ENCODE measurements at places on chromosomes 2 and 18.

GRCh38 chr2:43455731-43456642, 139.9 kb downstream of the THADA start:
- DNase-seq = no peak

DNA sequence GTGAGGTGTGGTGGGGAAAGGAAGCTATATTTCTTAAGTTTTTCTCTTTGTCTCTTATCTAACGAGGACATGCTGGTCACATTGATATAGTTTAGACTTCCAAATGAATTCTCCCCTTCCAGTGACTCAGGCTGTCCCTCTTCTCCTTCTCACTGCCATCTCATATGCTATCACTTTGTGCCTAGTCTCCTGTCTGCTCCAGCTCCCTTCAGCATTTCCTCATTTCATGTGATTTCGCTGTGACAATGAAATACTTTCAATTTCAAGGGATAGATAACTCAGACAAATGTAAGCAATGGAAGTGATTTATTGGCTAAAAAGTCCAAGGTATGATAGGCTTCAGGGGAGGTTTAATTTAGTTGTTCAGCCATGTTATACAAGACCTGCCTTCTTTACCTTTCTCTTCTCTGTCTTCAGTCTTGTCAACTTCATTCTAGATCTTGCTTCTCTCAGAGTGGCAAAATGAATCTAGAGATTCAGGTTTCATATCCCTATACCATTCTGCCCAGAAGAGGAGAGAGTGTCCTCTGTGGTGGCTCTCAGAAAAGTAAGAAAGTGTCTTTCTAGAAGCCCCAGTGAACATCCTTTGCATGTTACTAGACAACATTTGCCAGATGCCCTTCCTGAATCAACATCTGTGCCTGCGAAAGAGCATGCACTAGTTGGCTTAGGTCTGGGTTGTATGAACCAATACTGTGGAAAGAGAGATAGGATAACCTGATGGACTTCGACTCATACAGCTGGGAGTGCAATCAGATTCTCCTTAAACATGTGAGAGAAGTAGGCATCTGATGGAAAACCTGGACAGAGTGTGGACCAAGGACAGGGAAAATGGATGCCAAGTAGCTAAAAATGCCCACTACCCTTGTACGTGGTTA, 29.9 kb upstream of the GPR155 start:
- DNase-seq = no peak

- DNase-seq = no peak
These were observed 213.4 kb downstream of the CDCA7 start for GRCh38 chr2:173568054-173568453.

- no peak for DNase-seq
These were observed 35.4 kb upstream of the AGFG1 start for GRCh38 chr2:227436436-227437174.

GRCh38 chr18:39611381-39612100, 2045.9 kb upstream of the CELF4 start:
- no peak for DNase-seq

- DNase-seq = no peak
These were observed 128.4 kb downstream of the RNF152 start for GRCh38 chr18:61764381-61764780.

- no peak for DNase-seq
These were observed 139.6 kb downstream of the MYO1B start for GRCh38 chr2:191384829-191385228.

DNA sequence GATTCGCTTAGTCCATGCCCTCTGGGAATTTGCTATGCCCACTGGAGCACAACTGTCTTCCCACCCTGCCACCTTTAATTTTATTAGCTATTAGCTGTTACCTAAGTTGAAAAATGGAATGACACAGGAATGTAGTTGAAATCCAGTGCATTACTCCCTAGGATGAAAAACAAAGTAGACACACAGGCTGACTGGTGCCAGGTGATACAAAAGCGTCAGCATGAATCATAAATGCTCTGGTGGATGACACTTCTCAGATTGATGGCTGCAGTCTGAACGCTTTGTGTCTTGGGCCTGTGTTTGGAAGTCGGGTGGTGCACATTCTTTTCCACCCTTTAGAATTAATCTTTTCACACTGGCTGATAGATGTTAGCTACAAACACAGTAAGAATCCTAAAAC, 802.0 kb downstream of the DCC start:
- DNase-seq = no peak

DNA sequence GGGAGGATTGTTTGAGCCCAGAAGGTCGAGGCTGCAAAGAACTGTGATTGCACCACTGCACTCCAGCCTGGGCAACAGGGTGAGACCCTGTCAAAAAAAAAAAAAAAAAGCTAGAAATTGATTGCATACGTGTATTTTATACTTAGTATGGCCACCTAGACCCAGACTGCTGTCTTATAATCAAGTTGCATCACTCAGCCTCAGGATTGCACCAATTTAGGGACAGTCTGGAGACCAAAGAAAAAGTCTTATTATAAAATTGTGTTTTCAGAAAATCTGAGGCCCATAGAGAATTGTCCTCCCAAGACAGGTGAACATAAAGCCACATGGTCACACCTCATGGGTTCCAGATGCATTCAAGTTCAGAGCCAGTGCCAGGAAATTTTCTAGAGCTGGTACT, 17.1 kb upstream of the PLEKHM3 start:
- DNase-seq = no peak

GRCh38 chr2:9074930-9075329, 71.4 kb upstream of the MBOAT2 start:
- DNase-seq = no peak

DNA sequence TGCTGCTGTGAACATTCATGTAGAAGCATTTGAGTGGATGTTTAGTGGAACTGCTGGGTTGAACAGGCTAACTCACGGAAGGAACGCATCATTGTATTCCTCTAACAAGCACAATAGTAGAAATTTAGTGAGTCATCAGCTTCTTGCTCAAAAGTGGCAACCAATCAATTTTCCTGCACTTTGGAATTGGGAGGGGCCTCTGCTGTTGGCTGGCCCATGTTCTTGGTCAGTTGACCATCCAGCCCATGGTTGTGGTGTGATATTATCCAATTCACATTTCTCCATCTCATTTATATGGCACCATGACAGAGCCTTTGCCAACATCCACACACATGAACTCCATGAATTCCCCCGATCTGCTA, 95.0 kb downstream of the TNFRSF11A start:
- DNase-seq = no peak

- no peak for DNase-seq
These were observed 6.7 kb upstream of the PNO1 start for GRCh38 chr2:68151037-68151436.

DNA sequence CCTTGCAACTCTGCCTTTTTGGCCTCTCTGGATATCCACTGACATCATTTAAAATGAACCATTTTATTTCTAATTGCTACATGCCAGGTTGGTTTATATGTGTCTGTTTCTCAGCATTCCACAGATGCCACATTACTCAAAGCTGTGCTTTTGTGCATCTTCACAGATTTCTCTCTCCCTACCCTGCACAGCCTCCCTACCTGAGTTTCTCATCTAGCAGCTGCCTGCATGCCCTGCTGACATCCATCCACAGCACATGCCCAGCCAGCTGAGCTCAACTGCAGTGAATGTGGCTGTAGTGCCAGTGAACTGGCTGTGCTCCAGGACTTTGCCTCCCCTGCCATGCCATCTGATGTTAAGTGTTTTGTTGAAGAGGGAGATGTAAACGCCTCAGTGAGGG, 44.5 kb downstream of the PKP4 start:
- DNase-seq = no peak

- DNase-seq = no peak
These were observed 79.1 kb upstream of the SEC11C start for GRCh38 chr18:59060551-59060950.

DNA sequence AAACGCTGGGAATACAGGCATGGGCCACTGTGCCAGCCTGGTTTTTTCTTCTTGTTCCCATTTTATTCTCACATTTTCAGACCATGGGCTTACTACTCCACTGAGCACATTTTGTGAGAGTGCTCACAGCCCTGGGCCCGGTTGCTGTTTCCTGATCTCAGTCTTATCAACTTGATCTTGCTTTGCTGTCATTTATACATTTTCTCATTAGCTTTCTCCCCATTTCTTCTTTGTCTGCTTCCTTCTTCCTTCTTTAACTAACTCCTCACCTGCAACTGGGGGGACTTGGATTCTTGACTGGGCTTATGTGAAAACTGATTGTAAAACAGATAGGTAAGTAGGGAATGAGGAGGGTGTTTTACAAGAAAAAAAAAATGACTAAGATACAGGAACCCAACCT, 117.3 kb downstream of the PLB1 start:
- DNase-seq = no peak

GRCh38 chr2:6657855-6658254, 207.9 kb downstream of the CMPK2 start:
- no peak for DNase-seq

DNA sequence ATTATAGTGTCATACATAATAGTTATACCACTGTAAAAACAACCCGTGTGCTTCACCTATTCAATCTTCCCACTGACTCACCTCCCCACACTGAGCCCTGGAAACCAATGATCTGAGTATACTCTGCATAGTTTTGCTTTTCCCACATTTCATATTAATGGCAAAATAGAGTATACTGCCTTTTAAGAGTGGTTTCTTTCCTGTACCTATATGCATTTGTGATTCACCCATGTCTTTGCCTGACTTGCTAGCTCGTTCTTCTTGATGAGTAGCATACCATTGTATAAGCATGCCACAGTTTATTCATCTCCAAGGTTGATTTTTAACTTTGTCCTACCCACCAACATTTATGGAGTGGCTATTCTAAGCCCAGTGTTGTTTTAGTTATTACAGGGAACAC, 686.4 kb downstream of the PLCL1 start:
- no peak for DNase-seq

DNA sequence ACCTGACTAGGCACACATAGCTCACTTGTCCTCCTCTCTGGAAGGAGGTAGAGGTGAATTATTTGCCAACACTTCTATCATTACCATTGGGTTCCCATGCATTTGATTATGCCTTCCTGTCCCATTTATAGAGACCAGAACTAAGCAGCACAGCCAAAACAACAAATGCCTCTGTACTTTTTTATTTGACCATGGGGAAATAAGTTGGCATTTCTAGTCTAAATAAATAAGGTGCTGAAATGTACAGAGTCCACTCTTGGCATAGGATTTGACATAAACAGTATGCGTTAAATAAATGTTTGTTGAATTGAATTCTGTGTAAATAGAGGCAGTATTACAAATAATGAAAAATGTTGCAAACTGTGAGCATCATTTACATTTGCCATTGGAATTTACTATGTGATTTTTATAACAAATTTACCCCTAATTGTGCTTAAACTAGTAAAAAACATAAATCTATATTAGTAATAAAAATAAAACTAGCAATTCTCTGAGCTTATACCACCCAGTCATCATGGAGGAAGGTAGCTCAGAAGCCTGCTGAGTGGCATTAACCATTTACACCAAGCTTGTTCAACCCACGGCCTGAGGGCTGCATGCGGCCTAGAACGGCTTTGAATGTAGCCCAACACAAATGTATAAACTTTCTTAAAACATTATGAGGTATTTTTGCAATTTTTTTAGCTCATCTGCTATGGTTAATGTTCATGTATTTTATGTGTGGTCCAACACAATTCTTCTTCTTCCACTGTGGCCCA, 367.8 kb downstream of the FIGN start:
- DNase-seq = no peak

DNA sequence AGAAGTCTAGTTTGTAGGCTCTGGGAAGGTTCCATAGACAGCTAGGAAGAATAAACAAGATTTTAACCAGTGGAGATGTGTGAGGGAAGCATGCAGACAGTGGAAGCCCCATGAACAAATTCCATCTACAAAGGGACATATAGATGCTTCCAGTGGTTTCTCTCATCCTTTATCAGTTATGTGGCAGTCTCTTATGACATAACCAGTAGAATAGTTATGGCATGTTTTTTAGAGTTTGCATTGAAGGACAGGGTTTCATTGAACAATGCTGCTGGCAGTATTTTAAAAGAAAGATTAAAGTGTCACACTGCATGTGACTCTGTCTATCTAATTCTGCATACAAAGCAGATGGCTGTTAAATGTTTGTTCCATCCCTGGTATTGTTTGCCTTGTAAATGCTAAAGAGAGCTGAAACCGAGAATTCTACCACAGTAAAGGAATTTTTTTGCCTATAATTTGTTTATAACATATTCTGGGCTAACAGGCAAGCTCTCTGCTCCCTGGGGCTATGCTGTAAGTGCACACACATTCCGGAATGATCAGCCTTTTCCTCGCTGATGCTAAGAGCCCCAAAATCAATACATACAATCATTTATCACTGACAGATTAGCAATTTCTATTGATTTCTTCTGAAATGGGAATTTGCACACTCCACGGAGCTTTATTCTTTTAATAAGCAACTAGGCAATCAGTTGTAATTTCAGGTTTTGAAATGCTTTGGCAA, 76.8 kb upstream of the PELI1 start:
- no peak for DNase-seq

DNA sequence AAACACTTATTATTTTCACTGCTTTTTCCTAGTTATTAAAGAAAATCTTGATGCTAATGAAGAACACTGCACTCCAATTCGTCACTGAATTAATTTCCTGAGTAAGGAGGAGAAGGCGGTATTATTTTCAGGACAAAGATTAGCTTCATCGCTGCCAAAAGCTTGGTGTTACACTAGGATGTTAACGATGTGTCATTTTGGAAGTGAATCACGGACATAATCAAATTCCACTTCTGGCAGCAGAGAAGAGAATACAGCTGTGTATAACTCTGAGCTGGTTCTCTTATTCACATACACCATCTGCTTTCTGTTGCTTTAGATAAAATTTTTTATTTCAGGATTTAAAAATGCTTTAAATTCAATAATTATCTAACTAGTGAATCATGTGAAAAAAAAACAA, 74.1 kb downstream of the SCG2 start:
- DNase-seq = no peak

DNA sequence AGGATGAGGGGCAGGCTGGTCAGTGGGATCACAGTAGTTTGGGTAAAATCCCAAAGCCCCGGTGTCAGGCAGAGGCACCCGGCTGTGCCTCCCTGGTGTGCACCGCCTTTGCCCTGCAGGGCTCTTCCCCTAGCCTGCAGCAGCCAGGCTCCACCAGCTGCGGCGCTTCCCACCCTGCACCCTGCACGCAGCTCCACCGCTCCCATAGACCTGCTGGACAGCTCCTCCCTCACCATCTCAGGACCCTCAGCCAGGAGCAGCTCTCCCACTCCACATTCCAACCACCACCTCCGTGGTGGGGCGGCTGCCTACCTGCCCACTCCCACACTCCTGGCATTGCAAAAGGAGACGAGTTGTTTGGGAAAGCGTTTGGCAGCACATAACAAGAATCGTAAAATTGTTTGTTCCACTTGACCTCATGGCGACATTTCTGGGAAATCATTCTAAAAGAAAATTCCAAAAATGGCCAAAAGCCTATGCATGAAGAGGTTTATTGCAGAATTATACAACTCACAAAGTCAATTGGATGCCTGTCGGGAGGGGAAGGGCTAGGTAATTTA, 287.4 kb upstream of the HDAC4 start:
- no peak for DNase-seq

GRCh38 chr2:196449083-196449482, 190.4 kb upstream of the CCDC150 start:
- DNase-seq = no peak

- DNase-seq = no peak
These were observed 58.6 kb downstream of the GALNT14 start for GRCh38 chr2:31079665-31080064.

- DNase-seq = no peak
These were observed 450.6 kb upstream of the ST6GAL2 start for GRCh38 chr2:107336526-107336925.

Measured in thoracic aorta (tissue), 2 donors.